ENCODE measurements at places on chromosomes 7 and 10. TPM values are rescaled to one million over a fixed set of nuclear protein-coding genes. Genes with fewer than 3 reads are reported as not detected.
A peak's percentile ranks its signal among the peaks of the same experiment; 100 is the strongest.

DNA sequence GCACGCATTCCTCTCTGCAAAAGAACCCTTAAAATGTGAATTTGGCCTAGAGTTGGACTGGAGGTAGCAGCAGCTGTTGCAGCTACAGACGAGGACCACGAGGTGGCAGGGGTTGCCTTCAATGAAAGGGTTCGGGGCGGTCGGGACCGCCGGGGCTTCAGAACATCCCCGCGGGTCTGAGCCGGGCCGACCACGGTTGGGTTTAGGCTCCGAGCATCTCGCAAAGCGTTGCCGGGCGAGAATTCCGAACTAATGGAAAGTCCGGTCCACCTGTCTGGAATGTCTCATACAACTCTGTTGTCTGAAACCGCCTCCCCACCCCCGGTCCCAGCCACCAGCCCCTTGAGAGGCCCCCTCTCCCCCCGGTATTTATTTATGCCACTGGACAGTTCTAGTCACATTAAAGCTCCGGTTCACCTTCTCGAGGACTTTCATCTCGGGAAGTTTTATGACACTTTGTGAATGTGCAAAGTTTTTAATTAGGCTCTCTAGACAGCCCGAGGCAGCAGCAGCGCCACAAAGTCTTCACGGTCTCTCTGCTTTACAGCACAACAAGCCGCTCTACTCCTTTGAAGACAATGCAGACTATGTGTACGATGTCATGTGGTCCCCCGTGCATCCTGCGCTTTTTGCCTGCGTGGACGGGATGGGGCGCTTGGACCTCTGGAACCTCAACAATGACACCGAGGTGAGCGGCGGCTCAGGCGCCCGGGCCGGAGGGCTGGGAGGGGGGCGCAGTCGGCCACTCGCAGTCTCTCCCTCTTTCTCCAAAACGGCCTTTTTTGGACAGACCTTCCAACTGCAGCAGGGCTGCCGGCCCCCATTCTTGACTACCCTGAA lies 246.2 kb downstream of the SLC25A13 start:
- H3K27me3 ChIP-seq: peaks cover 43% of the 10 kb centered on the region
- no peak overlapping the region for H3K27ac ChIP-seq
- H3K4me1 ChIP-seq: peaks cover 3% of the 10 kb centered on the region
- DNase-seq: peak; percentile 3
- no peak overlapping the region for H3K4me3 ChIP-seq

GRCh38 chr7:101939136-101939695 lies 121.8 kb downstream of the CUX1 start:
- no peak overlapping the region for H3K27ac ChIP-seq
- H3K4me1 ChIP-seq: no peaks in the 10 kb centered on the region
- H3K36me3 ChIP-seq: peaks cover 16% of the 10 kb centered on the region
- H3K27me3 ChIP-seq: no peaks in the 10 kb centered on the region

DNA sequence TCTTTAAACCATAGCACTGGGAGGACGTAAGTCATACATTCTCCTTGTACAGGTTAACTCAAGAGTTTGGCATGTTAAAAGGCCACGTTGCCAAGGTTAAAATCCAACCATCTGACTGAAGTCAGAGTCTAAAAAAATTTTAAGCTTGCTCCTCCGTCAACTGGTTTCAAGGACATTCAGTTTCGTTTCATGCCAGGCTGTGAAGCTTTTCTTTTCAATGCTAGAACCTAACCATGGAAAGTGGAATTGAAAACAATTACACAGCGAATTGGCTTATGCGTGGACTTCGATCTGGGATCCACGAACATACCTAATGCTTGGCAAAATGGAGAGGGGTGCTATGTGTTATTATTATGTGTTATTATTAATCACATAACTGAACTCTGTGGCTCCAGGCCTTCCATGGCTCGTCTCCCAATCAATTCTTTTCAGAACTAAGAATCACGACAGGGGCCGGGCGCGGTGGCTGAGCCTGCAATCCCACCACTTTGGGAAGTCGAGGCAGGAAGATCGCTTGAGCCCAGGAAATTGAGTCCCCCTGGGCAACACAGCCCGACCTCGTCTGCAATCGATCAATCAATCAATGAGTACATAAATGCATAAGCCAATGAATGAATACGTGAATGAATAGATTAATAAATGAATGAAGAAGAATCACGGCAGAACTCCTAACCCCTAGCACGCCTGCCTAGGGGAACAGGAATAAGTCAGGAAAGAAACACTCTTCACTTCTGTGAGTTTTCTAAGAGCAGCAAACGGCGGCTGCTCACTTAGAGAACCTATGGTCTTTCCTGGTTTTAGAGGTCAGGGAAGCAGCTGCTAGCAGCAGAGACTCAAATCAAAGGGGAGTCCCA lies 733 bp upstream of the ARL5B start:
- H3K4me3 ChIP-seq: peak overlapping the region; percentile 84
- no peaks in the 10 kb centered on the region for H3K27me3 ChIP-seq
- H3K36me3 ChIP-seq: no peaks in the 10 kb centered on the region
- peak overlapping the region; percentile 96 for H3K27ac ChIP-seq

DNA sequence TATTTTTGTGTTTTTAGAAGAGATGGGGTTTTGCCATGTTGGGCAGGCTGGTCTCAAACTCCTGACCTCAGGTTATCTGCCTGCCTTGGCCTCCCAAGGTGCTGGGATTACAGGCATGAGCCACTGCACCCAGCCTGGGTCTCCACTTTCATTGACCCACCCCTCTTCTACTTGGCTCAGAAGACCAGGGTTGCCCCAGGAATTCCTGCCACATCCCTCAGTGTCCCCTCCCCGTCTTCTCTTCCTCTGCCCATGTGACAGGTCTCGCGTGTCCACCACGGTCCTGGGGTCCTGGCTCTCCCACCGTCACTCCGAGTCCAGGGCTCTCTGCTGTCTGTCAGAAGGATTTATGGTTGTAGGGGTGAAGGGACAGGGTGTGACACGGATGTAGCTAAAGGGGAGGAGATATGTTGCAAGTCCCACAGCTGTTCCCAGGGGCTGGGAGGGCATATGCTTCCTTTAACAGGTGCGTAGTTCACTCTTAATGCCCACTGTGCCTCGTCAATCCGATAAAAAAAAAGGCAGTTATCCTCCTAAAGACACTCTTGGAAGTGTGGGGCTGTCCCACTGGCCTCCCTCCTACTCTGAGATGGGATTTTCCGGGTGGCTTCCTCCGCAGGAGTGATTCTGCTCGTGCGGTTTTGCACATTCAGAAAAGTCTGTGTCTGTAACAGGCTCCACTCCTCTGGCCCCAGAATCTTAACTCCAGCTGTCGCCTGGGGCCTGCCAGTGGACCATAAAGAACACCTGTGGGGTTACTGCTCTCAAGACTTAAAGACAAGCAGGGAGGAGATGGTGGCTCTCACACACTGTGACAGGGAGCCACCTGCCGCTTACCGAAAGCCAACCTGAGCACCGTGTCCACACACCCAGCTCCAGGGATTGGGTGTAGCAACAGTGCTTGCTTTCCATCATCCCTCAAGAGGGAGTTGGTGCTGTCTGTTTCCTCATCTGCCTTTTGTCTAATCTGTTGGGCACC lies 36.7 kb upstream of the SHH start:
- no peak overlapping the region for H3K27ac ChIP-seq
- no peaks in the 10 kb centered on the region for H3K27me3 ChIP-seq
- H3K4me1 ChIP-seq: no peaks in the 10 kb centered on the region
- H3K36me3 ChIP-seq: no peaks in the 10 kb centered on the region

DNA sequence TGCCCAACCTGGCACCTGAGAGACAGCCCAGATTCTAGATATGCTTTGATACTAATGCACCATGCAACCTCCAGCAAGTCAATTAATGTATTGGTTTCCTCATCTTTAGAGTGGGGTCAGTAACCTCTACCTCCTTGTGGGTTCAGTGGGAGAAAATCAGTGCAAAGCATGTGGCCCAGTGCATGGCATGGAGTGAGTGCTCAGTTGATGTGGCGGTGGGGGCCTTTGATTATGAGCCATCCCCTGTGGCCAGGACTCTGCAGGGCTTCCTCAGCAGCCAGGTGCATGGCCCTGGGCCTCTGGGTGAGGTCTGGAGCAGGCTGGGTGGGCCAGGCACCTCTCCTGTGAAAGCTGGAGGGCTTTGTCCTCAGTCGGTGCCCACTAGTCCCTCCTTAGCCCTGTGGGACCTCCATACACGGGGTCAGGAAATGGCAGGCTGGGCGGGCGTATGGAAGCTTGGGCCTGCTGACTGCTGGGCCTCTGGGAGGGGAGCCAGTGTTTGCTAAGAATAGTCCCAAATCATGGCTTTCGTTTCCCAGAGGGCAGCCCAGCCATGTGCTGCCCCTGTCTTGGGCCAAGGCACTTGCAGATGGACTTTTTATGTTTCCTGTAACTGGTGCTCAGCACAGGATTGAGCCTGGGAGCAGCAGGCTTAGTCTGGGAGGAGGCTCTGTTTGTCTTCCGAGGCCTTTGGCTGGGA lies 3.4 kb downstream of the PALD1 start:
- no peak for DNase-seq
- no peak overlapping the region for H3K4me3 ChIP-seq

- H3K36me3 ChIP-seq: no peaks in the 10 kb centered on the region
- no peaks in the 10 kb centered on the region for H3K27me3 ChIP-seq
- no peak overlapping the region for H3K4me3 ChIP-seq
- no peak overlapping the region for H3K27ac ChIP-seq
- H3K4me1 ChIP-seq: no peaks in the 10 kb centered on the region
Measured at GRCh38 chr10:76738991-76739390, 898.6 kb downstream of the KCNMA1 start.

- H3K4me1 ChIP-seq: no peaks in the 10 kb centered on the region
- no peak overlapping the region for H3K27ac ChIP-seq
- no peaks in the 10 kb centered on the region for H3K27me3 ChIP-seq
- no peaks in the 10 kb centered on the region for H3K36me3 ChIP-seq
- no peak overlapping the region for H3K4me3 ChIP-seq
- no peak for DNase-seq
Measured at GRCh38 chr7:22005151-22005550, 59.5 kb upstream of the CDCA7L start.

- no peak overlapping the region for H3K27ac ChIP-seq
- no peak overlapping the region for H3K4me3 ChIP-seq
- H3K4me1 ChIP-seq: no peaks in the 10 kb centered on the region
- DNase-seq: peak; percentile 77
- no peaks in the 10 kb centered on the region for H3K27me3 ChIP-seq
Measured at GRCh38 chr7:142603870-142604448, 145.3 kb upstream of the PRSS1 start.

DNA sequence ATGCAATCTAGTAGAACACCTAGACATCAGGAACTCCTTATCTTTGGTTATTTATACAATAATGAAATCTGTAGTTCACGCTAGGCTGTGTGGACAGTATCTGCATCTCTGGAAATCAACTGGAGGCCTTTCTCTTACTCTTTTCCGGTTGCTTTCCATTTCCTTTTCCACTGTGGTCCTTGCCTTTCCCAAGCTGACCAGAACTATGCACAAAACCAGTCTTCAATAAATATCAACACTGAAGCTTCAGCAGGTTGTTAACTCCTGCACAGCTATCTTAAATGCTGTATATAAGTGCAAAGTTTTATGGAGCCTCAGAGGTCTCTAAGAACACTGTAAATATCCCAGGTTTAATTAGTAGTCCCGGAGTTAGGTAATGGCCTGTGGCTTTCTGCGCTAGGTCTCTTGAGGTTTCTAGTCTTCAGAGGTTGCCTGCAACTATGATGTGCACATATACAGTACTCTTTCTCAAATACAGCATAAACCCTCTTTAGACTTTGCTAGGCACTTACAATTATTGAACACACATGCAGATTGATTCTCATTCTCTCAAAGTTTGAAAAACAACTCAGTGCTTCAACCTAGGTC lies 2.4 kb downstream of the KLLN start:
- H3K4me1 ChIP-seq: peaks cover 16% of the 10 kb centered on the region
- no peaks in the 10 kb centered on the region for H3K36me3 ChIP-seq
- no peak for DNase-seq
- H3K27ac ChIP-seq: peak overlapping the region; percentile 89

DNA sequence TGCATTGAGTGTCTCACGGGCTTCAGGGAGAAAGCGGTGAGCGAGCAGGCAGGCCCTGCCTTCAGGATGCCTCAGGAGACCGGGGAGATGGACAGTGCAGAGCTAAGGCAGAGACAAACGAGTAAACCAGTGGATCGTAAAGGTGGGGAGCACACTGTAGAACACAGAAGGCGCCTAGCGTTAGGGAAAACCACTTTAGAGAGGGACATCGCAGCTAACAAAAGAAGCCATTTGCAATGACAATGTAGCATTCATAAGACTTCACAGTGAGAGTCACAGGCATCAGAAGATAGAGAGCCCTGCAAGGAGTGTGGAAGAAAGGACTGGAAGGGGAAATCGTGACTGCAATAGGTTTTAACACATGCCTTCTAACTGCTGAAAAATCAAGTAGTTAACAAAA lies 54.9 kb upstream of the TMEM273 start:
- H3K4me1 ChIP-seq: peaks cover 50% of the 10 kb centered on the region
- DNase-seq: no peak
- no peaks in the 10 kb centered on the region for H3K36me3 ChIP-seq
- peak overlapping the region; percentile 57 for H3K27ac ChIP-seq

- no peaks in the 10 kb centered on the region for H3K27me3 ChIP-seq
- no peaks in the 10 kb centered on the region for H3K4me1 ChIP-seq
- H3K36me3 ChIP-seq: no peaks in the 10 kb centered on the region
- H3K4me3 ChIP-seq: no peak overlapping the region
Measured at GRCh38 chr10:131773370-131774343, 127.2 kb upstream of the PPP2R2D start.

DNA sequence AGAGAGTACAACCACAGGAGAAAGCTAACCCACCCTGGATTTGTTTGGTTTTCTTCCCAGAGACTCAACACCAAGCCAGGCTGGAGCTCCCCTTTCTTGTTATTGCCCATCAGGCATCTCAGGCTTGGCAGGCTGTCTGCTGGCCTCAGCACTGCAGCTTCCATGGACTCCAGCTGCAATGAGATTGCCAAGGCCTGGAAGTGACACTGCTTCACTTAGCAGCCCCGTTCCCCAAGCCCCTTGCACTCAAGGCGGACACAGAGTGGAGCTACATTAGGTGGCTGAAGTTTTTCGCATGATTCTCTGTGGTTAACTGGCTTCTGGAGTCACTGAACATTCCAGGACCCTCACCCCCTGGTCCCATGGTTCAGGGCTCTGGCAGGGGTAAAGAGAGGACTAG lies 163.1 kb upstream of the GDF10 start:
- DNase-seq: no peak
- H3K27ac ChIP-seq: no peak overlapping the region
- H3K4me1 ChIP-seq: peaks cover 29% of the 10 kb centered on the region

DNA sequence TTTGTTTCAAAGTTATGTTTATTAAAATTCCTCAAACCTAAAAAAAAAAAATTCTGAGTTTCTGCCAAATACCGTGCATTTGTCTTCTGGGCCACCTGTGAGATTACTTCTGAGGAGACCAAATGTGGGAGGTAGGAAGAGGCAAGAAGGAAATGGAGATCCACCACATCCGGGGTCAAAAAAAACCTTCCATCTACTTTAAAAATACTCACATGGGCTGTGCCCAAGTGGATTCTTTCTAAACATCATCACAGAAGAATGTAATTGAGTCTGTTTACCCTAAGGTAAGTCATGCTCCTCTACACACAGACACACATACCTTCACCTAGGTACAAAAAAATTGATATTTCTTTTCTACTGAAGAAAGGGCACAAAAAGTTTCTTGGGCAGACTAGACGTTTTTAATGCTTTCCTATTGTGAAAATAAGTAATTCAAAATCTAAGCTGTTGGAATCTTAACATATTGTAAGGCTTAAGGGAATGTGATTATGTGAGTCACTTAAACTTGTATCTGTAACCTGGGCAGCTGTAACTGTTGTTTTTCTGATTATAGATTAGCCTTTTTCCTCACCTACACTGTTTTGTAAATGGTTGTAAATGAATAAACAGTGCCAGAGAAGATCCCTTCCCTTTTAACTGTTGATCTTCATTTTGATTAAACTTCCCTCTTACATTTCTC lies 19.1 kb upstream of the SPOCK2 start:
- no peaks in the 10 kb centered on the region for H3K27me3 ChIP-seq
- no peak overlapping the region for H3K27ac ChIP-seq
- DNase-seq: no peak
- peaks cover under 1% of the 10 kb centered on the region for H3K36me3 ChIP-seq
- no peak overlapping the region for H3K4me3 ChIP-seq

Gene FAM180A
- not detected for polyA plus RNA-seq

Gene SPDYE2B
- polyA plus RNA-seq: not detected

Gene OR2A12
- polyA plus RNA-seq: not detected

Gene PRKG1
- not detected for polyA plus RNA-seq

Gene PLAC9
- not detected for polyA plus RNA-seq

Measured in CD14-positive monocyte (primary cell).